ENCODE measurements at places on chromosomes 1 and 21.

- no peak for DNase-seq
Observed at GRCh38 chr1:56798053-56798471, 21.1 kb downstream of the FYB2 start.

DNA sequence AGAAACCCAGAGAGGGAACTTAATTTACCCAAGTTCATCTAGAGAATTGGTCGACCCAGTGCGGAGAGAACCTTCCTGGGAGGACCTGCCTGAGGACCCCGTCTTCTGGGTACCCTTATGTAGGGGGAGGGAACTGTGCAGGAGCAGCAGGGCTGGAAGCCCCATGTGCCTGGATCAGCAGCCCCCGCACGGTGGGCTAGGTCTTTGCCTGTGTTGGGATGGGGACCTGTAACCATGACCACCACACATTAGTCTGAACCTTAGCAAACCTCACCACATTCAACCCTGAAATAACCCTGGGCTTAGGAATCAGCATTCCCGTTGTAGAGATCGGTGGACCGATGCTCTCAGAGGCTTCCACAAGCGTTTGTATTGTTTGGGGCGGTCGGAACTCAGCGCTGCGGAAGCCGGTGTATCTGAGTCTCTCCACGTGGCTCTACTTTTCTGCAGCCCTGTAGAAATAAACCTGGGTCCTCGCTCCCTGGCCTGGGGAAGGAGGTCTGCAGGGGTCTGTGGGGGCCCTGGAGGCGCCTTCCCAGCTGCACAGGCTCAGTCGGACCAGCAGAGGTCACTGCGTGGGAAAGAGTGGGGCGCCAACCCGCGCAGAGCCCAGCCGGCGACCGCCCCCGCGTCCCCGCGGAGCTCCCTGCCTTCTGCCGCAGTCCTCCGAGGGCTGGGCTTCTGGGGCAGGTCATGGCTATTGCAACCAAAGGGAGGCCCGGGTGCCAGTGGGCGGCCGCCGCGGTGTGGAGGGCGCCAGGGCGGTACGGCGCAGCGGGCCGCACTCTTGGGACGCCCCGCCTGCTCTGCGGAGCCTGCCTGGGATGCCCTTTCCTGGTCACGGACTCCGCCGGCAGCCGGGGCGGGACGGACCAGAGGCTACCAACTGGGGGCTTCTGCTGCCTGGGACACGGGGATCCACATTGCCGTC is 36.2 kb upstream of the KCNA10 start:
- DNase-seq: peak; percentile 53

DNA sequence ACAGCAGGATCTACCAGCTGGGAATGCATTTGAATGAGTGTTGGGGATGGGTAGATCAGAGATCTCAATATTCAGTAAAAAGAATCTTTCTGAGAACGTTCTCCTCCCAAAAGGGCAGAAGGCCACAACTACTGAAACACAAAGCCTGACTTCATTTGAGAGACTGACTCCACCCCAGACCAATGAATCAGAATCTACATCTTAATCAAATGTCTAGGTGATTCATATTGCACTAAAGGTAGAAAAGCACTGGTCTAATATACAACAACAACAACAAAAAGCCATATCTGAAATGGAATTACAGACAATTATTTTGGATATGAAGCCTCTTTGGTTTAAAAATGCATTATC is 123.9 kb downstream of the SMYD3 start:
- no peak for DNase-seq

DNA sequence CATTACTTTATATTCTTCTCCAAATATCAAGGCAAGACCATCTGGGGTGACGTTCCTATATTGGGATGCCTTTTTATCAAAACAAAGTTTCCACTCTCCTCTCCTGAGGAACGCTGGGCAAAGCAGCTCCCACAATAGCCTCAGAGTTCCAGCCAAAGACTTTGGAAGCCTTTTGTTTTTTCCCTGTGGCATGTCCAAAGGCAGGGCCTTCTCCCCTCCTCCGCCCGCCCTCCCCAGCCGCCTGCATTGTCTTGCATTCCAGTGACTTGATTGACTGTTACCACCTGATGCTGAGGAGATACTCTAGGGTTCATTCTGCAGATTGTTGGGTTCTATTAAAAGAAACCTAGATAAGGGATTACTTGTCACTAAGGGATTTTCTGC is 43.5 kb downstream of the PROX1 start:
- no peak for DNase-seq

GRCh38 chr1:168907053-168907452 is 178.0 kb upstream of the DPT start:
- no peak for DNase-seq

GRCh38 chr1:209989525-209989924 is 51.5 kb downstream of the SYT14 start:
- DNase-seq: peak; percentile 61

DNA sequence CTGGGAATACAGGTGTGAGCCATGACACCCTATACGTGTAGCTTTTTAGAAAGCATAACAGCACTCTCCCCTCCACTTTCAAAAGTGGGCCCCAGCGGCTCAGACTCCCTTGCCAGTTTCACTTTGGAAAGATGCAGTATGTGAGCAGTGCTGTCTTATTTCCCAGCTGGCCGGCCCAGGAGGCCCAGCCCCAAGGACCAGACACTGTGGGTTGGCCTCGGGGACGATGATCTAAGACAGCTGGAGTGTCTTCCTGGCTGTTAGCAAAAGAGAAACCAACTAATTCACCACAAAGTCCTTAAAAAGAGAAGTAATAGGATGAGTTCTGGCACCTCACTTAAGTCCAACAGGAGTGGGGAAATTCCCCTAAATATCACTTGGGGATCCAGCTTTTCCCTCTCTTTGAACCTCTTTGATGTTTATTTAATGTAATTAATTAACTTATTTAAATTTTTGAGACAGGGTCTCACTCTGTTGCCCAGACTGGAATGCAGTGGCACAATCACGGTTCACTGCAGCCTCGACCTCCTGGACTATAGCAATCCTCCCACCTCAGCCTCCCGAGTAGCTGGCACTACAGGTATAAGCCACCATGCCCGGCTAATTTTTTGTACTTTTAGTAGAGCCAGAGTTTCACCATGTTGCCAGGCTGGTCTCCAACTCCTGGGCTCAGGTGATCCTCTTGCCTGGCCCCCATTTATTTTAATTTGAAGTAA is 17.6 kb upstream of the CLIC4 start:
- no peak for DNase-seq

GRCh38 chr1:193709607-193710006 is 523.2 kb upstream of the B3GALT2 start:
- no peak for DNase-seq
